ENCODE measurements at places on chromosomes 2 and 18.
A peak's percentile ranks its signal among the peaks of the same experiment; 100 is the strongest.

- no peak for DNase-seq
Measured at GRCh38 chr2:202950592-202950991, 38.5 kb downstream of the CARF start.

- DNase-seq: peak; percentile 26
Measured at GRCh38 chr18:46497129-46497528, 159.9 kb downstream of the LOXHD1 start.

DNA sequence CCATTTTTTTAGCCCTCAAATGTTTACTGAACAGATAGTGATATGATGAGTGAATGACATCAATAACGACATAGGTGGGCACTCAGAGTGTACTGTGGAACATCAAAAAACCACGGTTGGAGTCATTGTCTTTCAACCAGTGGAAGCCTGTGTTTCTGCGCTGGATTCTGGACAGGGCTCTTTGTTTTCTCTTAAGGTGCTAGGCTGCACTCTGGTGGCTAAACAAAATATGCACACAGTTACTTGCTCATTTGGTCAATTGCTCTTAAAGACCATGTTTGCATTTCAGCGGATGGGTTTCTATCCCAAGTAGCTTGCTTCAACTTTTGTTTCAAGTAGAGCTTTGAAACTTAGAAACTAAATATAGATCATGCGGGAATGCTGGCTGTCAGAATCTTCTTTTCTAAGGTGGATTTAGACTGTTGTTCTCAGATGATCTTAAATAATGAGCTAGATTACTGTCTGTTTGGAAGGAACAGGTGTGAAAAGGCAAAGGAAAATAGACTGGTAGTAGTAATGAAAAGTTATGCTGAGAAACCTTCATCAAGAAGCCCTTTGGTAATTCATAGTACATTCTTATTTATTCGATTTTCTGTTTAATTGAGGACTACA, 48.5 kb upstream of the LYPD6B start:
- DNase-seq: peak; percentile 53

DNA sequence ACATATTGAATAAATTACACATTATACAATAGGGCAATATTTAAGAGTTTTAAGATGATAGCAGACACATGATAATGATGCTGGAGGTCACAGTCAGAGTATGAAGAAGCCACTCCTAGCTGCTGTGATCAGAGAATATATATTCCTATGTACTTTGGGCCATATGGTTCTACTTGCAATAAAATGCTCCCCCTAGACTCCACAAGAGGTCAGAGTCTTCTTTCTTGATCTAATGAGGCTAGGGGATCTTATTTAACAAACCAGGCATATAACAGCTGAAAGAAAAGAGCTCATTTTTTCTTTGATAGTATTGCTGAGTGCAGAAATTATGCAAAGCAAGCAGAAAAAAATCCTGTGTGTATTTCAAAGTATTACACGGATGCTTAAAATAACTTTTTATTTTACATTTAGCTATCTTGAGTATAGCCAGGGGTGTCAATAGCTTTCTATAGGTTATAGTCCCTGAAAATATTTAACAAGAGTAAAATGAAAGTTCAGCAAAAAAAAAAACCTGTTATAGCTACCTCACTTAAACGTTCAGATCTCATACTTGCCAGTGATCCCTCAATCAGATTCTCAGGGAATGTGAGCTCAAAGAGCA, 748.7 kb upstream of the CHAC2 start:
- no peak for DNase-seq

DNA sequence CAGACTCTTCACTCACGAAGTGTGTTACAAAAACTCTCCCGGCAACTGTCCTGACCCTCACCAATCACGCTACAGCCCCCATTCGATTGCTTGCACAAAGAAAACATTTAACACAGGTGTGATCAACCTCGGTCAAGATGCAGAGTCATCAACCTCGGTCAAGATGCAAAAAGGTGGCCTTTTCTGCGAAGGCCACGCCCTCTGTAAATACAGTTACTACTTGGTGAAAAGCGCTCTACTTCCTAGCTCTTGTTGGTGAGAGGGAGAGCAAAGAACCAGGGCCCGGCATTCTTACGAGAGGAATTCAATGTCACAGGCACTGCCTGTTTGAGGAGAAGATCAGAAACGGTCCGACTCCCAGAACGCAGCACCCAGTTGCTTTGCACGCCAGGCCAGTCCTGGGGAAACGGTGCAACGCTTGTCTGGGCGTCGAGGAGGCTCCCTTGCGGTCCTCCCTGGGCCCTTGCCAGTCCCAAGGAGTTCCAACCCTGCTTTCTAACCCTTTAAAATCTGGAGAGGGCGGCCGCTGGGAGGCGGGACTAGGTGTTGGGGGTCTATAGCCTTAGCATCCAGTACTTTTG, 1.9 kb downstream of the PIEZO2 start:
- no peak for DNase-seq

- no peak for DNase-seq
Measured at GRCh38 chr2:39636306-39636705, 29.4 kb upstream of the TMEM178A start.

DNA sequence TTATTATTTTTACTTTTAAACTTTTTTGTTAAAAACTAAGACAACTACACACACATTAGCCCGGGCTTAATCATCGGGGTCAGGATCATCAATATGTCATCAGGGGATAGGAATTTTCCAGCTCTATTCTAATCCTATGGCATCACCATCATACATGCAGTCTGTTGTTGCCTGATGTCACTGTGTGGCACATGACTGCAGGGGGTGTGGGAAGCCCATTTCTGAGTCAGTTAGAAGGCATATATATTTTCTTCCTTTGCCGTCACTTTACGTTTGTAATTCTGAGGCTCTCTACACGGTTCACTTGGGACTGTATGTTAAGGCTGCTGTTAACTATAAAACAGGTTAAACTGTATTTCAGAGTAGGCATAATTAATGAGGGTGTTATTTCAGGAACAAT, 144.4 kb upstream of the ITGA6 start:
- peak; percentile 69 for DNase-seq

DNA sequence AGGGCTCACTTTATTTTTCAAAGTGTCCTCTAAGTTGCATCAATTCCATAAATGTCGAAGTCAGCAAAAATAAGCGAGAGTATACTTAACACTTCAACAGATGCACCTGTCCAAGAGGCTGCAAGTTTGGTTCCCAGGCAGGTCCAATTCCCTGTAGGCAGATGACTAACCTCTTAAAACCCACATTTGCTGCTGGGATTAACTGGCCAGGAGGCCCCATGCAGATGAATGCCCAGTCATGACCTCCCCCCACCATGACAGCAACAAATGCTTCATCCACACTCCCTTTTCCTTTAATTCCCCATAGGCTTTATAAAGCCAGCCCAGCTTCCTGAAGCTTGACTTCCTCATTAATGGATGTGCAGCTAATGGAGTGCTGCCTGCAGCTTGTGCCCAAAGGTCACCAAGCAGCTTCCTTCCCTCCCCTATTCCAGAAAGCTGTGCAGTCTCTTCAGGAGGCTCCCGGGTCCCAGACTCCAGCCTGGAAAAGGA, 35.7 kb downstream of the REEP1 start:
- no peak for DNase-seq

- DNase-seq: no peak
Measured at GRCh38 chr2:233204286-233204936, 47.1 kb upstream of the ATG16L1 start.

- no peak for DNase-seq
Measured at GRCh38 chr2:228878138-228878537, 392.9 kb downstream of the PID1 start.

GRCh38 chr2:68458981-68459380, 8.1 kb downstream of the FBXO48 start:
- DNase-seq: peak; percentile 18

DNA sequence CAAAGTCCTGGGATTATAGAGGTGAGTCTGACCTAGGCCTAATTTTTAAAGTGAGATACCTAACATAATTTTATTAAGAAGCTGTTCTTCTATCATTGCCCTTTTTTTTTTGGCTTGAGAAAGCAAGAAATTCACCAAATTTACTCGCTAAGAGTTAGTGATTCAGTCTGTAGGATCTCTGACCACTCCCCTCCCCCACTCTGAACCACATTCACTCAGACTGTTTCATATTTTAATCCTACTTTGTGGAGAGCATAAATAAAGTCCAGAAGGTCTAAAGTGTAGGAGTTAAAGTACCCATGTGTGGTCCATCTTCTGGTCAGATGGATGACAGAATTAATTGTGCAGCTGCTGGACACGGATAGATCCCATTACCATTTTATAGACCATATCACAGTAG, 115.8 kb upstream of the MGAT5 start:
- no peak for DNase-seq

DNA sequence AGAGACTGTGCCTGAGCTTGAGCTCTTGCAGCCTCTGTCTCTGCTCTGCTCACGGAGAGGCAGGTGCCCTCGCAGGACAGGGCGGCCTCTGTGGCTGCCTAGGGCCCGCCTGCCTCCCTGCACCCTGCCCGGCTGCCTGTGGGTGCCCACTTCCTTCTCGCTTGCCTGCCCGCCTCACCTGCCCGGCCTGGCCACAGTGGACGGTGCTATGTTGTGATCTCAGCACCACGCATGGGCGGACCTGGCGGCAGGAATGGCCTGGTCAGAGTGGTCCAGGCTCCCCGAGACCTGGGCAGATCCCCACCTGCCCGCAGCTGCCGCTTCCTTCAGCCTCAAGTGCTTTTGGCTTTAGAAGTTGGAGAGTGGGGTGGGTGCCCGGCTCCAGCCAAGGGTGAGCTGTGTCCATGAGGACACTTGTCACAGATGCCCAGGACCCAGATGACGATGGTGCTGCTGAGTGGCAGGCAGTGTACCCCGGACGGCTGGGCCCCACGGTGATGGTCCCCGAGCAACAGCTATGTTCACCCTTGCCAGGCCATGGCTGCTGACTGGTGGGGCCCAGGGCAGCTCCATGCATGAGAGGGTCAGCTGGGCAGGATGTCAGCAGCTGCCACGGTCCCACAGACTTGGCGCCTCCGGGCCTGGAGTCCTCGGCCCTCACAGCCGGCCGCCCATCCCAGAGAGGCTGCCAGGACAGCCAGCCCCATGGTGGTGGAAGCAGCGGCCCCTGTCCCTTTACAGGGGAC, 25.3 kb downstream of the RTP5 start:
- no peak for DNase-seq

- DNase-seq: peak; percentile 77
Measured at GRCh38 chr2:151237422-151238025, 24.1 kb downstream of the RBM43 start.

GRCh38 chr2:98122524-98122923, 35.6 kb downstream of the VWA3B start:
- no peak for DNase-seq
